Esophagus muscularis mucosa (tissue), 4 donors: ENCODE measurements at places on chromosomes 4 and X. TPM values are rescaled to one million over a fixed set of nuclear protein-coding genes. Genes with fewer than 3 reads are reported as not detected.

Gene GAGE12J
- total RNA-seq, result not detected

Gene TKTL2
- not detected for total RNA-seq

DNA sequence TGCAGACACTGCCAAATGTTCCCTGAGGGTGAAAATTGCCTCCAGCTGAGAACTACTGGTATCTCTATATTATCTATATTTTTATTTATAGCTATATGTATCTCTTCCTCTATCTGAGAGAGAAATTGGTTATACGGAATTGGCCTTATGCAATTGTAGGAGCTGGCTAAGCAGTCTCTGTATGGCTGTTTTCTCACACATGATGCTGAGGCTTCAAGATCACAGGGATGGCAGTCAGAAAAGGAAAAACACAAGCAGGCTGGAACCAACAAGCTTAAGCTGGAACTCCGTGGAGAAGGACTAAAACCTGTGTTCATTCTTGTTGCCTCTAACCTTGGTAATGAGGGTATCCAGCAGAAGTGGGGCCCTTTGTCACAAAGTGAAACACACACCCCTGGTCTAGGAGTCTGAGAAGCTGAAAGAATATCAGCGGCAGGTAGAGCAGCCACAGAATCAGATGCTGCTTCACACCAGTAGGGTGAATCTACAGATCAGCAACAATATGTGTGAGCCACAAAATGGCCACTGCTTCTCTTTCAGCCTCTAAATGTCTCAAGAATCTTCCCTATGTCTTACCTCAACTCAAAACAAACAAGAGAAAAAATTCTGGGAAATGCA lies 166.5 kb upstream of the PPP1R2C start:
- H3K4me1 ChIP-seq, result no peaks in the 10 kb centered on the region
- H3K4me3 ChIP-seq, result no peak overlapping the region
- no peaks in the 10 kb centered on the region for H3K27me3 ChIP-seq
- no peak for DNase-seq

DNA sequence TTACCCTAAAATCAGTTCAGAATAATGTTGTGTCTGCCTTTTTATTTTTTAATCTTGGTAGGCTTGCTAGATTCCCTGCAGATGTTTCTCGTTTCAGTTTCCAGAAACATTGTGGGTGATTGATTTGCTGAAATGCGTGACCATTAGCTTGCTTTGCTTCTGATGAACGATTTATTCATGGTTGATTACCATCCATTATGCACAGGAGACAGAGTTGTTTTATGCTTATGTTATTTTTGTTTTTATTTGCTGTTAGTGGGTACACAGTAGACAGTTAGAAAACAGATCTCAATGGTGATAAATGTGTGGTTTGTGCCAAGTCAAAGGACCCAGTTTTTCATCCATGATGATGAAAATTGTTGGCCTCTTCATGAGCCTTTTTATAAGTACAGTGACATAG lies 455.6 kb upstream of the BOD1L1 start:
- H3K36me3 ChIP-seq, result no peaks in the 10 kb centered on the region
- H3K4me3 ChIP-seq, result no peak overlapping the region
- DNase-seq, result no peak

DNA sequence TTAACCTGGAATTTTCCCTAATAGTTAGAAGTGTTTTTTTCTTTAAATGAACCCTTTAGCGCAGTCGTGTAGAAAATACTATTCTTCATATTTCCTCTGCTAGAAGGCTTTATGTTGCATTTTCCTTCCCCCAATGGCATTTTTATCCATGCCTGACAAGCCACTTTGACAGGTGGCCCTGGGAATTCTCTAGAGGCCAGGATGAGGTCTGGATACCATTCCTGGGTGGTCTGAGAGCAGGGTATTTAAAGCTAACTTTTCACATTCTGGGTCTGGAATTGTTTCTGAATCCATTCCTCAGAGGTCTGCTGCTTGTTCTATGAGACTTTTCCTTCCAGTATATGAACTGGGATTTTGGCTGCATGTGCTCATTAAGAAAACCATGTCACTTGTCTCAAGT lies 31.2 kb upstream of the PDGFRA start:
- H3K36me3 ChIP-seq, result no peaks in the 10 kb centered on the region
- H3K27me3 ChIP-seq, result no peaks in the 10 kb centered on the region
- no peak overlapping the region for H3K4me3 ChIP-seq
- H3K27ac ChIP-seq, result no peak overlapping the region

- no peak overlapping the region for H3K4me3 ChIP-seq
- DNase-seq, result no peak
- H3K4me1 ChIP-seq, result no peaks in the 10 kb centered on the region
- no peaks in the 10 kb centered on the region for H3K36me3 ChIP-seq
- no peaks in the 10 kb centered on the region for H3K27me3 ChIP-seq
Observed at GRCh38 chrX:25726539-25726938, 411.6 kb upstream of the MAGEB18 start.
